ENCODE measurements at places on chromosomes 13 and 19.

DNA sequence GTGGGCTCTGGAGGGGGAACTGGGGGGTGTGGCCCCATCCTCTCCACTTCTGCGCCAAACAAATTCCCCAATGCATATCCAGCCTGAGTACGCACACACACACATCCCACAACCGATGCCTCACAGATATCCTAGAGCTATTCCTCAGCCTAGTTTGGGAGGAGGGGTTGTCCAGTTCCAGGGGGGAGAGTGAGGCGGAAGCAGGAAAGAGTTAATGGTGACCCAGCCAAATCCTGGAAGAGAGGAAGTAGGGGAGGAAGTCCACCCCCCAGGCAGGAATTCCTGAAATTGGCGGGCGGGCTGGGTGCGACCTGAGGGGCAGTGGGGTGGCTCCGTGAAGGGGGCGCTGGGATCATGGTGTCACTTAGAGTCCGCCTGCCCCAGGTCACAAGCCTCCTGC is 897 bp downstream of the GPR4 start:
- DNase-seq: no peak

- peak; percentile 26 for DNase-seq
Observed at GRCh38 chr13:75770592-75771011, 134.5 kb downstream of the LMO7 start.

- DNase-seq: no peak
Observed at GRCh38 chr19:49883094-49883493, 5.6 kb downstream of the TBC1D17 start.

DNA sequence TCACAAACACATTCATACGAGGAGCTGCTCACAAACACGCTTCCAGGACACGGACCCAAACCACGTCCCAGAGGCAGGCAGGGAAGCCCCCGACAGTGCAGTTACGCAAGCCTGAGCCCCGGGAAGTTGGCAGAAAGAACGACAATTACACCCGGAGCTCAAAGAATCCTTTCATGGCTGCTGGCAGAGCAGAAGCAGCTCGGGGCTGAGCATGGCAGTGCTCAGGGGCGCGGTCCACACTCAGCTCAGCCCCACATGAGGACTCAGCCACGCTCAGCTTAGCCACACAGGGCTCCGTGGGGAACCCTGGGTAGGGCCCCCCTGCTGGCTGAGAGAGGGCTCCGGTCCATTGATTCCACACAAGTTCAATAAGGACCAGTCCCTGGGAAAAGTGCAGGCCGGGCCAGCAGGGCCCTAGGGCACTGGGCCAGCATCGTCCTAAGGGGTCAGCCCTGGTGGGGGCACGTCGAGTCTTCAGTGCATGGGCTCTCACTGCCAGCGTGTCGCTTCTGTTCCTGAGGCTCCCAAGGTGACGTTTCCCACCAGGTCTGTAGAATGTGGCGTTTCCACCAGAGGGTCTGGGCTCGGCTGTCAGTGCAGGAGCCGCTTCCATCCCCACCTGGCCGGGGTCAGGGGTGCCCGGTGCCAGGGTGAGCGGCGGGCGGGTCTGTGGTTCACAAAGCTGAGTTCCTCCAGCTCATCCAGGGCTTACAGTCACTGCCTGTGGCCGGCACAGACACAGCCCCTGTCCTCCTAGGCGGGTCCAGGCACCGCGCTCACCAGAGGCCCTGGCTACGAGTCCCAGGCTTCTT is 23.1 kb downstream of the GAS6 start:
- peak; percentile 29 for DNase-seq

GRCh38 chr13:105611424-105611823 is 924.0 kb downstream of the EFNB2 start:
- DNase-seq: peak; percentile 87
